ENCODE measurements at places on chromosomes 16 and 17.

DNA sequence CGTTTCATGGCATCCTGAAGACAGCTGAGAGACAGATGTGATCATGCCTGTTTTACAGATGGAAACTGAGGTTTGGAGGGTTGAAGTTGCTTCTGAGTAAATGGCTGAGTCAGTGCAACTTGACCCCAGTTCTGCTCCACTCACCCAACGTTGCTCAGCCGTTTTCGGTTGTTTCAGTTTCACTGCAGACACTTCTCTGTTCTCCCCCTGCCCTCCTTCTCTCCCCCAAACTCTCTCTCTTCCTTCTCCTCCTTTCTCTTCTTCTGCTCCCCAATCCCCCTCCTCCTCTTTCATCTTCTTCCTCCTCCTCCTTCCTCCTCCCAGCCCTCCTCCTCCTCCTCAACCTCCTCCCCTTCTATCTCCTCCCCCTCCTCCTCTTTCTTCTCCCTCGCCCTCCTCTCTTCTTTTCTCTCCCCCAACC, 9.4 kb upstream of the CEP20 start:
- no peak for DNase-seq

DNA sequence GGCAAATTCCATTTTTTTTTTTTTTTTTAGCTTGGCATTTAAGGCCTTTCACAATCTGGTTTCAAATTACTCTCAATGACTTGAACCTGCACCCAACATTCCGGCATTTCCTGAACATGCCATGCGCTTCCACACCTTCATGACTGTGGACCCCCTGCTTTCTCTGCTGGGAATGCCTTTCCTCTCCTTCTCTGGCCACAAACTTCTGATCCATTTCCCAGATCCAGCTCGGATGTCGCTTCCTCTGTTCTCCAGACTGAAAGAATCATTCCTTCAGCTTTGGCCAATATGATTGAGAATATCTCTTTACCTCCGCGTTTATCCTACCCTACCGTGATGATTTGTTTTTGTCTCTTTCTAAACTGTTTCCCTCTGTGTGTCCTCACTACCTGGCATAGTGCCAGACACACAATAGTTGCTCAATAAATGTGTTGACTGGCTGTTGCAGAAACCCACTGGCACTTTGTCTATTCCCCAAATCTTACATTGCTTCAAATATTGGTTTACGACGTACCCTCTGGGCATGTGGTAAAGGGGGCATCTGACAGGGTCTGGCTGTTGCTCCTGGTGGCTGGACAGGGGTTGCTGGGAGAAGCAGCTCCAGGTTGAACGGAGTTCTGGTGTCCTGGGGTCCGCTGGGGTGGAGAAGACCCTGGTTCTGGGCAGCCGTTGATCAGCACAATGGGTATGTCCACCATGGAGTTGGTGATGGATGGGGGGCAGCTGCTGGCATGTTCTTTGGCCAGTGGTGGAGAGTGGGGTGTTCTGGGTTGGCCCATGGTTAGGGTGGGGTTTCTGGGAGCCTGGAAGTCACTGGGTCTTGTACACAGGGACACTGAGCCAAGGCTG, 14.7 kb downstream of the TNS4 start:
- DNase-seq, result no peak

DNA sequence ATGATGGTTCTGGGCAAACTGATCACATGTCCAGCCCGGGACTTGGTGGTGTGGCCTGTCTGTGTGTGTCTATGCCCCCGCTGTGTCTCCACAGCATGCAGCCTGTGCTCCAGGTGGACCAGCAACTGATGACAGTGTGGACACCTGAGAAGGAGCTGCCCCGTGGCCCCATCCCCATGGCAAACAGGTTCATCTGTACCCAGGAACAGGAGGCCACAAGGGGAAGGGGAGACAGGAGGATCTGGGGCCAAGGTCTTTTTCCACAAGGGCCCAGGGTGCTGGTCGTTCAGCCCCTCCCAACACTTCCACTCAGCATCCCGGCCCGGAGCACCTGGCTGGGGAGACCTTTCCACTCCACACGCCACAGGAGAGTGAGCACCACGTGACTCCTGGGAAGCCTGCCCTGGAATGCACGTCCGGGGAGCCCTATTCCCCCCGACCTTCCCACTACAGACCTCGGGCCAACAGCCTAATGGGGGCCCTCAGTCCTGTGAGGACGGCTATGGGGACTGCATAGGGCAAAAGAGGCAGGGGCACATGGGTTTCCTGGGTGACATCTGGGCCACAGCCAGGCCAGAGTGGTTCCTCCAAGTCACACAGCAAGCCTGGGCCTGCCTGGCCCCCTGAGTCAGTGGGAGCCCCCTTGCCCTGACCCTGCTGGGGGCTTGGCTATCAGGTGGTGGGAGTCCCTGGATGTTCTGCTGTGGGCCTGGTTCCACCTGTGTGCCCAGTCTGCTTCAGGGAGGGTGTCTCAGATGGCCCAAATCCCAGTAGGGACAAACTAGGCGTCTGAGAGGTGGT, 20.8 kb upstream of the NXPH3 start:
- DNase-seq, result no peak

GRCh38 chr17:81309140-81309858, 14.2 kb upstream of the SLC38A10 start:
- peak; percentile 67 for DNase-seq

GRCh38 chr16:25771812-25772568, 80.2 kb downstream of the HS3ST4 start:
- DNase-seq, result no peak

- DNase-seq, result no peak
Observed at GRCh38 chr17:43974382-43975266, 20.9 kb upstream of the PYY start.

DNA sequence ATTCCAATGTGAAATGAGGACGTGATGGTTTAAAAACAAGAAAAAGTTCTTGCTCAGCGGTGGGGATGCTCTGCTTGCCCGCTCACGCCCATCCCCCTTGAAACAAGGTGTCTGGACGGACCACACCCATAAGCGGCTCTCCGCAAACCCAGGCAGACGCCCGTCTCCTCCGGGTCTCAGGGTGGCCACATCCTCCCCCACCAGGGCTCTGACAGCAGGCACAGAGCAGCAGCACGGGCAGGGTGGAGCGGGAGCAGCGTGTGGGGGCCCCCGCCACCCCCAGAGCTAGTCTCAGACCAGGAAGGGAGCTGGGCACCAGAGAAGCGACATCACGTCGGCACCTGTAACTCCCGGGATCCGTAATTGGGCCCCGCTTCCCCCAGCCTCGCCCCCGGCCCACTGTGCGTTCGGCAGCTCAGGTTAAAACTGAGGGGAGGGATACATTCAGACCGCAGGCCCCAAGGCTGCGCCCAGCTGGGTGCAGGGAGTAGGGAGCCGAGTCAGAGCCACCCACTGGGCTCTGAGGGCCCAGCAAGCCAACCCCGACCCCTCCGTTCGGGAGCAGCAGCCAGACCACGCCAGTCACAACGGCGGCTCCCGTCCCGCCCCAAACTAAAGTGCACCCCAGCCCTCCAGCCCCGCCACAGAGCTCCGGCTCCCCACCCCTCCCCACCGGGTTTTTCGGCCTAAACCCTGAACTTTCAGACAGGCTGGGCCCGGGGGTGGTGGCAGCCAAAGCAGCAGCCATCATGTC, 22.0 kb downstream of the CLUH start:
- no peak for DNase-seq

DNA sequence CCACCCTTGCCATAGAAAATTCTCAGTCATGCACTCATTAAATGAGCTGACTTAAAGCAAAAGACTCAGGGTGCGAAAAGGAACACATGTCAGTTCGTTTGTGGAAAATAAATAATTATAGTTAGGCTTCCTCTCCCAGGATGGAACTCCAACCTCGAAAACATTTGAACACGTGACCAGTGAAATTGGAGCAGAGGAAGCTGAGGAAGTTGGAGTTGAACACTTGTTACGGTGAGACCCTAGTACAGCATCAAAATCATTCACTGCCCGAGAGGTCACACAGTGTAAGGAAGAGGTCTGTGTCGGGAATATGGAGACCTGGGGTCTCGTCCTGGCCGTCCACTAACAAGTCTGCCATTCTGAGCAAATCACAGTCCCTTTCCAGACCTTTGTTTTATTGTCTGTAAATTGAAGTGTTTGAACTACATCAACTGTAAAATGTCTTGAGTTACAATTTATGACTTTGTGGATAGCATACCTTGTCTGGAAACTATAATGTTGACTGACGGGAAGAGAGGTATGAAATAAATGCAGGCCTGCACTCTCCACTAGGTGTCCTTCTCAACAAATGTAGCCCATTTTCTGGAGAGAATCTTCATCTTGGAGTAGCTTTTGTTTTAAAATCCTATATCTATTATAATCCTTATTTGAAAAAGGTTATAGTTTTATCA, 7.7 kb downstream of the PSMD7 start:
- DNase-seq, result no peak

- DNase-seq, result no peak
Observed at GRCh38 chr17:11885051-11885450, 112.2 kb downstream of the ZNF18 start.

- DNase-seq, result peak; percentile 1
Observed at GRCh38 chr17:54426296-54426886, 474.3 kb upstream of the TOM1L1 start.

GRCh38 chr16:54719624-54720023, 211.0 kb upstream of the IRX5 start:
- no peak for DNase-seq

DNA sequence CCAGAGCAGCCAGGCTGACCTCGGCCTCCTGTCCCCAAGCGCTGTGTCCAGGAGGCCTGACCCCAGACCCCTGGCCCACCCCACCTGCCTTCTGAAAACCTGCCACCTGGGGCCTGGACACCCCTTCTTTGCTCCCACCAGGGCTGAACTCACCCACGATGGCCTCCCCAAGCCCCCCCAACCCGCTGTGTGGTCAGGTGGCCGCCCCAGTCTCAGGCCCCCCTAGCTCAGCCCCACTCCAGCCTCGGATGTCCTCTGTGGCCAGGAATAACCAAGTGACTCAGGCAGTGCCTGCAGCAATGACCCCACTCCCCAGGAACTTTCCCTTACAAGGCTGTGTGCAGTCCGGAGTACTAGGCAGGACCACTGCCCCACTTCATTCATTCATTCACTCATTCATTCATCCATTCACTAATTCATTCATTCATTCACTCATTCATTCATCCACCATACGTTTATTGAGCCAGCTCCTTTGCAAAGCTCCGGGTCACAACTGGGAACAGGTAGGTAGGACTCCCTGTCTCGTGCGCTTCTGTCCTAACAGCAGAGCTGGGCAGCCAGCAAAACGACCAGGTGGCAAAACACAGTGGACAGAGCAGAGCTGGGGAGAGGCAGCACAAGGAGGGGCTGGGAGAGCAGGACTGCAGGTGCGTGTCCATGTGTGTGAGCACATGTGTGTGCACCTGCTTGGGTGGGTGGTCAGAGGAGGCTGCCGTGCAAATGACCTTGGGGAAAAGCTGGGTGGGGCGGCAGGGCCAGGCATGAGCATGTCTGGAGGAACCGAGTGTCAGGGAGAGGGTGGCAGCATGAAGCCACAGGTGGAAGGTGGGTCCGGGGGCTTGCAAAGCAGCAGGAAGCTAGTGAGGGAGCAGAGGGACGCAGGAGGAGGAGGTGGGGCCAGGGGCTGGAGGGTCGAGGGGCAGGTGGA, 75.8 kb upstream of the CBX4 start:
- no peak for DNase-seq

DNA sequence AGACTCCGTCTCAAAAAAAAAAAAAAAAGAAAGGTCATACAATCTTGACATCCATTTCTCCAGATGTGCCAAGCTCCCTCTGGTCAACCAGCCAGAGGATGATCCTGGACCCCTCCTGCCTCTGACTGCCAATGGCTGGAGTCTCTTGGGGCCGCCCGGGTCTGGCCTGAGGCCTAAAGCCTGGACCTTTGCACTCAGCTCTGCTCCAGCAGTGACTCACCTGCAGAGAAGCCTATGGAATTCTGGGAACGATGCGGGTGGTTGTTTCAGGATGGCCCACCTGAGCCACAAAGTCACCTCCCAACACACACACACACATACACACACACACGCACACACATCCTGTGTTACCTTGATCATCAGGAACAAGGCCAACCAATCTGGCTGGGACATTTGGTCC, 64.0 kb upstream of the DNAH17 start:
- DNase-seq, result no peak

DNA sequence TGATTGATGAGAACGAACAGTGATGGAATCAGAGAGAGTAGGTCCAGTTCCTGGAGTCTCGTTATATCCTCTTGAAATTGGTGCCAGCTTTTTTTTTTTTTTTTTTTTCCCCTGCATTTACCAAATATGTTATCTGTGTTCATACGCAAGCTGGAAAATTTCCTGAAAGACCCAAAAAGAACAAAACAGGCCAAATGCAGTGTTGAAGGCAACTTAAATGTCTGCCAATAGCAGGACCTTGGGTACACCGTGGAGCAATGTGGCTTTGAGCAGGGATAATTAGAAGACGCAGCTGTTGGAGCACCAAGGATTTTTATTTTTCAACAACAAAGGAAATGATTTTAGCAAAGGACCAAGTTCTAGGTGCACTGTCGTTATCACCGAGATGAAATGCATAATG, 105.0 kb downstream of the ABCC6 start:
- DNase-seq, result no peak

GRCh38 chr17:49223168-49223516, 7.4 kb downstream of the PHOSPHO1 start:
- no peak for DNase-seq

- no peak for DNase-seq
Observed at GRCh38 chr16:67404740-67405226, 11.5 kb upstream of the TPPP3 start.

- DNase-seq, result no peak
Observed at GRCh38 chr16:57032931-57033330, 43.6 kb downstream of the NLRC5 start.

- DNase-seq, result peak; percentile 63
Observed at GRCh38 chr16:6165330-6165979, 1067.9 kb upstream of the EEF2KMT start.

DNA sequence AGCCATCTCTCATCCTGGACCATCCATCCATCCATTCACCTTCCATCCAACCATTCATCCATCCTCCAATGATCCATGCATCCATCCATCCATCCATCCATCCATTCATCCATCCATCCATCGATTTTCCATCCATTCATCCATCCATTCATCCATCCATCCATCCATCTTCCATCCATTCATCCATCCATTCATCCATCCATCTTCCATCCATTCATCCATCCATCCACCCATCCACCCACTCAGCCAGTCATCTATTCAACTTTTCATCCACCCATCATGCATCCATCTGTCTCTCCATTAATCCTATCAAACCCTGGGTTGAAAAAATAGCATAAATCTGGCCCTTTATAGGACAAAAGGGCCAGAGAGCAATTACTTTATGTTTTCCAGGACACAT, 158.3 kb upstream of the WSCD1 start:
- DNase-seq, result no peak

- no peak for DNase-seq
Observed at GRCh38 chr16:4664538-4665418, 28.6 kb upstream of the NUDT16L1 start.

DNA sequence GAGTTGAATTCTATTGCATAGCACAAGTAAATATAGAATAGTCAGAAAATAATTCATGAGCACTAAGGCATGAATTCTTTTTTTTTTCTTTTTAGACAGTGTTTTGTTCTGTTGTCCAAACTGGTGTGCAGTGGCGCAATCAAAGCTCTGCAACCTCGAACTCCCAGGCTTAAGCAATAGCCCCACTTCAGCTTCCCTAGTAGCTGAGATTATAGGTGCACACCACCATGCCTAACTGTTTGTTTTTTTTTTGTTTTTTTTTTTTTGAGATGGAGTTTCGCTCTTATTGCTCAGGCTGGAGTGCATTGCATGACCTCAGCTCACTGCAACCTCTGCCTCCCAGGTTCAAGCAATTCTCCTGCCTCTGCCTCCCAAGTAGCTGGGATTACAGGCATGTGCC, 16.6 kb downstream of the TUBD1 start:
- DNase-seq, result no peak

All from cerebellar cortex (tissue), 1 donor.